ENCODE measurements at places on chromosomes 5 and 9.

DNA sequence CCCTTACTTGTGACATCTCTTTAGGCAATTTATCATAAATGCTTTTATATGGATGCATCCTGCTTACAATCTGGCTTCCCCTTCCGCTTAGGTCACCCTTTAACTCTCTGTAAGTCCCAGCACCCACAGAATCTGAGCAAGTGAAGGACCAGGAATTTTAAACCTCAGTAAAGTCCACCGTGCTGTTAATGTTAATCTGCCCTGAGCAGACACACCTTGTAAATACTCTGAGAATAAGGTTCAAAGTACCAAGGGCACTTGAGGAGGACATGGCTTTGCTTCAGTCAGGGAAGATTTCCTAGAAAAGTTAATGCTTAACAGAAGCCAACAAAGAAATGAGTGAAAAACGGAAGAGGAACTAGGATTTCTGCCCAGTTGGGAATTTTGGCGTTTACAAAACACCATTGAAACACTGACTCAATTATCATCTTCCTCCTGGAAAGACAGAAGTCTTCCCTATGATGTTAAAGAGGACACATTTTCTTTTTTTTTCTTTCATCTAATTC lies 26.4 kb upstream of the TTC39B start:
- no peak for DNase-seq

DNA sequence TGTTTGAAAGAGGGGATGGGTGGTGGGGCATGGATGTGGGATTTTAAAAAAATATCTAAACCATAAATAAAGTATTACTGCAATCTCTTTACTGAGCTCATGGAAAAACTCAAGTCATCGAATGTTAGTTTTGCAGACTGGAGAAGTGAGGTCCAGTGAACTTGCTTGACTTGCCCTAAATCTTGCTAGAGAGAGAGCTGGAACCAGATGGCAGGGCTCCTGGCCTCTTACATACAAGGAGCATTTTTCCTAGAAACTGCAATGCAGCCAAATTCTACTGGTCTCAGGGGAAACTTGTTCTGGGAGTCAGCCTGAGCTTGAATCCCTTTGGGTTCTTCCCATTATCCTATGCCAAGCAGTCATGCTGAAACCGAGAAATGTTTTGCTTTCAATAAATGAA lies 2.9 kb upstream of the TGFBI start:
- DNase-seq = no peak

GRCh38 chr5:124460642-124461041 lies 285.8 kb downstream of the ZNF608 start:
- DNase-seq = no peak

DNA sequence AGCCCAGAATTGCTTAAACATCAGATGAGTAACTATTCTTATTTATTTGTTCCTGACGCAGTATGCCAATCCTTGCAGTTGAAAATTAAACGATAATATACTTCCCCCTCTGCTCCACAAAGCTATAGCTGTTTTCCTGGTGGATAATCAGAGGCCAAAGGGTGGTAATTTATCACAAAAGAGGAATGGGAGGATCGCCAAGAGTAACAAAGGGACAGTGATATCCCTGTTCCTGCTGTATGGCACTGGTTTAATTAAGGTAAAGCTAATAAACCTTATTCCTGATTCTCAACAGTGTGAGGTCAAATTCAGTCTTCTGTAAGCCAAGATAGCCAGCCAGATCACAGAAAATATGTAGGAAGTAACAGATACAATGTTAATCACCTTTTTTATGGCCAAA lies 33.4 kb upstream of the PTGER4 start:
- no peak for DNase-seq

GRCh38 chr9:69463497-69464068 lies 138.6 kb downstream of the ENTREP1 start:
- DNase-seq = no peak

- DNase-seq = no peak
Observed at GRCh38 chr5:96875791-96876291, 459 bp upstream of the ERAP2 start.

GRCh38 chr5:117590944-117591343 lies 1016.3 kb upstream of the SEMA6A start:
- no peak for DNase-seq

DNA sequence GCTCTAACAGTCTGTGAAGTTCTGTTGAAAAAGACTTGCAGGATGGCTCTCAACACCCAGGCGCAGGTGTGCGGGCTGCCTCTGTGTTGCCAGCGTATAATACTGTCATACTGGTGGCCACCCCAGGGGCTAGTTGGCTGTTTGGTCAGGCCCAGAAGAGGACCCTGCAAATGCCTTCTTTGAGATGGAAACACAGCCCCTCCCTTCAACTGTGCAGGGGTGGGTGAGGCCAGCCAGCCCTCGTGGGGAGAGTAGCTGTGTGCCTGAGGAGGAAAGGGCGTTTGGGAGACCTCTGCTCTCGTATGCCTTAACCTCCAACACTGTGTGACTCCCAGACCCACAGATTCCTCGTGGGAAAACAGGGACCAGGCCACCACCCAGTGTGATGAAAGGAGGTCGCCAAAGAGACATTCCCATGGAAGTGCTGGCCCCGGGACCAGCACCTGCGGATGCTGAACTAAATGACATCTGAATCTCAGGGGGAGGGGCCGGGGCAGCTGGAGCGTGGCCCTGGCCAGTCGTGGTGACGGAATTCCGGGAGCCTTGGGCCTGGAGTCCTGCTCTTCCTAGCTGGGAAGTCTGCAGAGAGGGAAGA lies 11.3 kb upstream of the SCGB3A1 start:
- no peak for DNase-seq

DNA sequence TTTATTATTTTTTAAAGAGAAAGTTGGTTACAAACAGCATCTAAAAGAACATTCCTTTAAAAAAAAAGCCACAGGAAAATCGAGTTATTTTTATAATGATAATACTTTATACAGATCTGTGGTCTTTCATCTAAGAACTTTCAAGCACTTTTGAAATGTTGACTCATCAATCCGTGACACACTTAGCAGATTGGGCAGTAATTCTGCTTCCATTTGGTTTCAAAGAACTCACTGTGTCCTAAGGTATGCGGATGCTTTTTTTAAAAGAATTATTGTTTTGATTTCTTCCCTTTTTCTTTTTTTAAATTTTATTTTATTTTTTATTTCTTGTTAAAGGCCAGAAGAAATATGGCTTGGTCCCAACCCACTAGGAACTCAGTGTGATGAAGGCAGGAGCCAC lies 147.8 kb downstream of the AOPEP start:
- no peak for DNase-seq

DNA sequence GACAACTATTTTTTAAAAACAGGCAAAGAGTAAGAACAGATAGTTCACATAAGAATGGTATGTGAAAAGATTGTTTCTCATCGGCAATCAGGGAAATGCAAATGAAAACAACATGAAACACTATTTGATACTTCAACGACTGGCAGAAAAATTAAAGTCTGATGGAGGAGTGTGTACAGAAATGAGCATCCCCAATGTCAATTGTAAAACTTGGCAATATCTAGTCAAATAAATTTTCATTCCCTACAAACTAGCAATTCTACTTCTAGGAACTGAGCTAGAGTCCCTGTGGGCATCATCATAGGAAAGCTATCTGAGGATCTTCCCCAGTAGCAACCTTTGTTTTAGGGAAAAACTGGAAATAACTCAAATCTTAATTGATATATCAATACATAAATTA lies 29.0 kb upstream of the MAP3K1 start:
- DNase-seq = no peak

- no peak for DNase-seq
Observed at GRCh38 chr9:68950689-68951088, 63.2 kb downstream of the PRKACG start.

- no peak for DNase-seq
Observed at GRCh38 chr5:82639393-82640144, 361.4 kb upstream of the RPS23 start.

DNA sequence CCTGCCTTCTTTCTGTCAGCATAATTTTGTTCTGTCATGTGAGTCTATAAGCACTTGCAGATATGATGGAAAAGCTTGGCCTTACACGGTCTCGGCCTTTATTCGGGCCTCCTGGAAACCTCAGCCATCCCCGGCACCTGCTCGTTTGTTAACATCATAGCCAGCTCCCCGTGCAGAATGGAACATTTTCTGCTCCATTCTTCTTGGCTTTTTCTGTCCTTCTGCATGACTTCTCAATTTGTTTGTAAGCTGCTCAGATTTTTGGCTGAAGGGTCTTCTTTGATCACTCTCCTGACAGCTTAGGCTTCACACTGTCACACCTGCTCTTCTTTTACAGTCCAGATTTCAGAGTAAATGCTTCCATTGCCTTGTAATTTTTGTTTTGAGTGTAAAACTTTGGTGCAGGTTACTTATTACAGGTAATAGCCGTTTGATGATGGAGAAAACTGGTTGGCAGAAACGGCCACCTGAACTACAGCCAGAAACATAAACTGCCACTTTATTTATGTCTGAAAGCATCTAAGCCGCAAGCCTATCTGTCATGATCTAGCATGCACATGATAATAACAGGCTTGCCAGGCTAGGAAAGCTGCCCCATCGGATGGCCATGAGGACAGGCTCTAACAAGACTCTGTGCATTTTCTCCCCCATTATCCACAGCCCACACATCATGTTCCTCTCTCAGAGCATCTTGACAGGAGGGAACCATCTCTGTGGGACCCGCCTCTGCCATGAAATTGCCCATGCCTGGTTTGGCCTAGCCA lies 197.0 kb downstream of the AOPEP start:
- DNase-seq = no peak

DNA sequence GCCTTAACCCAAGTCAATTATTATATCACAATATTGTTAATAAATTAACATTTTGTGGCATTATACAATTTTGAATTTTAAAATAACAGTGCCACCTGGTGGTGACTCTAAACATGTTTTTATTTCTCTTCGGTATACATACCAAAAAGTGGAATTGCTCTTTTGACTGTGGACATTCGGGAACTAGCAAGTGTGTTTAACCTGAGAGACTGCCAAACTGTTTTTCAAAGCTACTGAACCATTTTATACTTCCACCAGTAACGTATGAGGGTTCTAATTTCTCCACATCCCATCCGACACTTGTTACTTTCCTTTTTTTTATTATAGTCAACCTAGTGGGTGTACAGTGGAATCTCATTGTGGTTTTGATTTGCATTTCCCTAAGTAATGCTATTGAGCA lies 18.3 kb upstream of the HSDL2 start:
- DNase-seq = no peak

- DNase-seq = no peak
Observed at GRCh38 chr5:36606428-36607113, at the start of gene SLC1A3. SLC1A3 (plus strand) TSS chr5:36606606; CDS start chr5:36608424, 1,818 bp downstream.

DNA sequence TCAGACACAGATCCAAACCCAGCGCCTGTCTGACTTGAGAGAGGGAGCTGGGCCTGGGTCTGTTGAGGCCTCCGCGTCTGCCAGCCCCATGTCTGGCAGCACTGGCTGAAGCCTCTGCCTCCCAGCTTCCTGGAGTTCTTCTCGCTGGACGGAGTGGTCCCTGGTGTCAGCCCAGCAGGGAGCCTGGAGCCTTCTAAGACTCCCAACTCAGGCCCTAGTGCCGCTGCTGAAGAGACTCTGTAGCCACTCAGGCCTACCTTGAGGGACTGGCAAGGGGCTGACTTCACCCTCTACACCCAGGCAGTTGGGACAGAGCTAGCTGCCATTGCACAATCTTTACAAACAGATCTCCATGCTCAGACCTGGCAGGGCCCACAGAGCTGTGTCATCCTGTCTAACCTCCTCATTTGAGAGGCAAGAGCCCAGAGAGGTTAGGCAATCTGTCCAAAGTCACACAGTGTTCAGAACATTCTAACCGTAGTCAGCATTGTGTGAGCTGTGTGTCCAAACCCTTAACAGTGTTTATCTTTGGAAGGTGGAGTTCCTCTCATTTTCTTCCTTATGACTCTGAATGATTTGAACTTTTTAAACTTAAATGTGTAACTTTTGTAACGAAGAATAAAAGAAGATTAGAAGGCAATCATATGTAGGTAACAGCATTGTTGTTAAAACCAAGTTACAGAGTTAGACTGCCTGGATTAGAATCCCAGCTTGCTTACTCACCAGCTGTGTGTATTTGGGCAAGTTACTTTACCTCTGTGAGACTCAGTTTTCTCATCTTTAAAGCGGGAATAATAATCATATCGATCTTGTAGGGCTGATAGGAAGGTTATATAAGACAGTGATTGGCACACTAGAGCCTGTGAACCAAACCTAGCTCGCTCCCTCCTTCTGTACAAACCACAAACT lies 4.6 kb upstream of the DUSP1 start:
- no peak for DNase-seq

GRCh38 chr9:109349421-109349846 lies 28.6 kb upstream of the EPB41L4B start:
- no peak for DNase-seq

- DNase-seq = no peak
Observed at GRCh38 chr9:108351571-108351970, 504.2 kb downstream of the ACTL7B start.

DNA sequence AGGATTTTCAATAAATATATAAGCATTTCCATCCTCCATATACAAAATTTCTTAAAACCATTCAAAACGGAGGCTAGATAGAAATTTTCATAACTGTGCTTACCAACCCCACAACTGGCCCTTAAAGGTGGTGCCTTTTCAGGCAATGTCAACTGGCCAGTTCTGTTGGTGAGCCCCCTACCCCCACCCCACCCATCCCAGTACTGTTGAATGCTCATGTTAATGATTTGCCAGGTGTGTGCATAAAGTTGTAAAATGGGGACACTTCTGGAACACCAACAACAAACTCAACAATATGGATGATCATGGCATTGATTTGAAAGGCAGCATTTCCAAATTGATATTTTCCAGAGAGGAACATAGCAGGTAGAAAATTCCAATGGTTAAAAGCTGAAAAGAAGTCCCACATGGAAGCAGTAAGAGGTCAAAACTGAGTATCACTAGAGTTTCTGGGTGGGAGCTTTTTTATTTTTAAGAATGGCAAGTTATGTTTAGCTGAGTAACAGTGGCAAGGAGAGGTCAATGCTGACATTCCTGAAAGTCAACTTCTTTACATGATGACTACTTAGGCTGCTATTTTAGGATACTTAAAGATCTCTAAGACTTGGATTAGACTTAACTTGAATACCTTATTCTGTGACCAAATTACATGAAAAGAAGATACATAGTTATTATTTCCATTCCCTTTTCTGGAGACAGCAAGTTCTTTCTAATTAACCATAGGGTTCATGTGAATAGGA lies 2.7 kb downstream of the LEAP2 start:
- DNase-seq = no peak

DNA sequence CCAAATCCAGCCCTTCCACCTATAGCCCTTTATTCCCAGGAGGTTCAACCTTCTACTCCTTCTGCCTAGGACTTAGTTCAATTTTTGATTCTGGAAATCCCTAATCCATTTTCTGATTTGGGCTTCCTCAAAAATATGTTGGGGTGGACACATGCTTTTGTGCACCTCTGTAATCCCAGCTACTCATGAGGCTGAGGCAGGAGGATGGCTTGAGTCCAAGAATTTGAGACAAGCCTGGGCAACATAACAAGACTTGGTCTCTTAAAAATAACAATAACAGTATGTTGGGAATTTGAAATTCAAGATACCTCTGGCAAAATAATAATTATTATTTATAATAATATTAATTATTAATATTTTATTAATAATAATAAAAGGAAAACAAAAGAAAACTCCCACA lies 188.7 kb upstream of the TLE4 start:
- no peak for DNase-seq
